Stimulated activated CD4-positive, alpha-beta T cell treated with anti-CD3 and anti-CD28 coated beads, Interleukin-15, amount 100 ng/mL, for 1 hour (primary cell): ENCODE measurements at places on chromosomes 2 and 18.

DNA sequence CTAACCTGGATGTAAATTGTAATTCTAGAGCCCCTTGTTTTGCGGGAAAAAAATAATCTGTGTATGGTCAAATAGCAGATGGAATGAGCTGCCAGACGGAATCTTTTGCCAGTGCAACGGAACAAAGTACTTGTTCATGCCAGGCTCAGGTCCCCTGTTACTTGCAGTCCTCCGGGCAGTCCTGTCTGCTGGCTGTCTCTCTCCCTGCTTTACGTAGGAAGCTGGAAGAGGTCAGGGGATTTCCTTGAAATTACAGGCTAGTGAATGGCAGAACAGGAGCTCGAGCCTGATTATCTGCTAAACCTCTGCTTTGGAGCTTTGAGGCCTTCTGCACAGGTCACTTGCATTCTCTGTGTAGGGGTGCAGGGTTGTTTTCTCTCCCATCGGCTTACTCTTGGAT, 54.8 kb downstream of the LRRFIP1 start:
- no peak for DNase-seq

- DNase-seq, result no peak
These were observed 88.0 kb downstream of the ITGB1BP1 start for GRCh38 chr2:9335322-9335832.

DNA sequence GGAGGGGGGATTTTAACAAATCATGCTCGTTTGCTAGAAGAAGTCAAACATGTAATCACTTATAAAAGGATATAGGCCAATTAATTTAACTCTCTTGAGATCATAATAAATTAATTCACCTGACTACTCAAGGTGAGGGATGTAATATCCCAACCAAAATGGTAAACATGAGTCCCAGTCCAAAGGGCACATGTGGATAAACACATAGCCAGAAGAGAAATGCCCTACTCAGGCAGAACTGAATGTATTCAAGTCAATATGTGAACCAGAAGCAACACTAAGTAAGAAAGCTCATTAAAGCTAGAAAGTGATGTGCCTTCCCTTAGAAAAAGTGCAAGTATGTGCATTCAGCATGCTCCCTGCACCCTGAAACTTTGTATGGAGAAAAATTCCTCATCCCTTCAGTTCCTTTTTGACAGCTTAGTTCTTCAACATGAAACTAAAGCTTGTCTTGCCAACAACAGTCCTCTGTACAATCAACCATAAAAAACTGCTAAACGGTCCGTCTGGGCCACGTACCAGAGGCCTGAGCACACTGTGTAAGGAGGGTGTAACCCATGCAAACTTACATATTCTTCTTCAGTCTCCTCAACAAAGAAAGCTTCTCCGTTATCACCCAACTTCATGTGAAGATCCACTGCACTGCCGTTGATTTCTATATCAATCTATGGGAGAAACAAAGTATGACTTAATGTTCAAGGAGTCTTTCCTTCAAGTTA, 58.9 kb downstream of the LPIN2 start:
- no peak for DNase-seq

- no peak for DNase-seq
These were observed 182.4 kb downstream of the SUCLG1 start for GRCh38 chr2:84276590-84277255.

- DNase-seq, result no peak
These were observed 725 bp upstream of the ANKRD53 start for GRCh38 chr2:70977605-70978205.

- no peak for DNase-seq
These were observed 368.5 kb downstream of the ARHGAP15 start for GRCh38 chr2:143497726-143498125.

- DNase-seq, result no peak
These were observed 71.5 kb upstream of the HNMT start for GRCh38 chr2:137892739-137893138.

DNA sequence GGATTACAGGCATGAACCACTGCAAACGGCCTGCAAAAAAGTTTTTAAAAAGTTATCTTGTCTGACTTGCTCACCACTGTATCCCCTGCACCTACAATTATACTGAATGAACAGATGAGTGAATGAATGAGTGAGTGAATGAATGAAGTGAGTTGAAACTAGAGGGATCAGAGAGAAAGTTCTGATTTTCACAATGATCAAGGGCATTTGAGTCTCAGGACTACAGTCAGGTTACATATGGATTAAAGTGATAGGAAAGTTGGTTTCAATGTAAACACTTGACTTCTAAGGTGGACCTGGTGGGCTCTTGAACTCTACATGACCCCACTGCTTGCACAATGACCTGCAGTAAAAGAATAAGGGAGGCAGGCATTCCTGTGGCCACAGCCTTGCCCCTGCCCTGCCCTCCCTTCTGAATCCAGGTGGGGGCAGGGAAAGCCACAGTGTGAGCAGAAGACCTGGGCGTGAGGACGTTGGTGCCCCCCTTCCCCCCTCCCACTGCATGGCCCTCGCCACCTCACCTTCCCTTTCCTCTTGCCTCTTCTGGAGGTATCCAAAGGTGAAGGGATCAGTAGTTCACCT, 10.7 kb downstream of the C2orf80 start:
- DNase-seq, result no peak

- DNase-seq, result no peak
These were observed 782.3 kb downstream of the LRP1B start for GRCh38 chr2:141348481-141348880.

DNA sequence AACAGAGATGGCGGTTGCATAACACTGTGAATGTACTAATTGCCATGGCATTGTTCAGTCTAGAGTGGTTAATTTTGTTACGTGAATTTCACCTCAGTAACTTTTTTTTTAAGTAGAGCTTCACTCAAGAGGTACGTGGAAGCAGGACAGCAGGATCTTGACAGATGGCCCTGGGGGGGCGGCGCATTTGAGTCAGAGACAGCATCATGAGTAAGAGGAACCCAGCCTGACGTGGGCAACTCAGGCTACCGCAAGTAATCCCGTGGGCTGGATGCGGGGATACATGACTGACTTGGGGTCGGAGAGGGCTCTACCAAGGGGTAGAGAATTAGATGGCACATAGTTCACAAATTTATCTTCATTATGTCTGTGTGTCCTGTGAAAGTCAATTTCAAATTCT, 38.1 kb upstream of the DAPL1 start:
- no peak for DNase-seq

GRCh38 chr2:27954771-27955383, 64.3 kb downstream of the BABAM2 start:
- no peak for DNase-seq

GRCh38 chr2:208000701-208001395, 24.5 kb downstream of the PLEKHM3 start:
- no peak for DNase-seq

DNA sequence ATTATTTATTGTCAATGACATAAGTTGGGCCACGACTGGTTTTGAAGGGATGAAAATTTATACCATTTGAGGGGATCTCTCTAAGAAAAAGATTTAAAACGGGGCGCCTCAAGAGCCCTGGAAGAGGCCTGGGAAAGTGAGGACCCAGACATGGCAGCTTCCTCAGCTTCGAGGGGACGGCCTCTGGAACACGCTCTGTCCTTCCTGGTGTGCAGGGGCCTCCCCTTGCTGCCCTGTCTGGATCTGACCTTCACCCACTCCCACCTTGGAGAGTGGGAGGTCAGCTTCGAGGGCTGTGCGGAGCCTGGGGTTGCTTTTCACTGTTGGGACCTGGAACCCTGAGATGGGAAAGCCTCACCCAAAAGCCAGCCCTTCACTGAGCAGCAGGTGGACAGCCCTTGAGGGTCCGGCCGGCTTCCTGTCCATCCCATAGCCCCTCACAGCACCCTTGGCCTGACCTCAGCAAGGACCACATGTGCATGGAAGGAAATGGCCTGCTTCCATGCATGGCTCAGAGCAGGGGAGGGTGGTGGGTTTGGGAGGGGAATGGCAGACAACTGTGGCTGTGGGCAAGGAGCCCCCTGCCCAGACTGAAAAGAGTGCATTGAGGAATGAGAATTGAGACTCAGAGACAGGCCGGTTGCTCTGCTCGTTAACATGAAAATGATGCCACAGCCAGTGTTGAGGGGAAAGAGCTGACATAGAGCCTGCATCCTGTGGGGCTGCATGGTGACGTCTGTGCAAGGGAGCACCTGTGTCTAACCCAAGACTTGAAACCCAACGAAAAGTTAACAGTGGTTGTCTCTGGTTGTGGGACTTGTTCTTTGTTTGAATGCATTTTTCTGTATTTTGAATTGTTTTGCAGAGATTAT, 16.3 kb downstream of the FBLN7 start:
- DNase-seq, result no peak

GRCh38 chr2:37405781-37406180, 61.4 kb downstream of the QPCT start:
- DNase-seq, result no peak

DNA sequence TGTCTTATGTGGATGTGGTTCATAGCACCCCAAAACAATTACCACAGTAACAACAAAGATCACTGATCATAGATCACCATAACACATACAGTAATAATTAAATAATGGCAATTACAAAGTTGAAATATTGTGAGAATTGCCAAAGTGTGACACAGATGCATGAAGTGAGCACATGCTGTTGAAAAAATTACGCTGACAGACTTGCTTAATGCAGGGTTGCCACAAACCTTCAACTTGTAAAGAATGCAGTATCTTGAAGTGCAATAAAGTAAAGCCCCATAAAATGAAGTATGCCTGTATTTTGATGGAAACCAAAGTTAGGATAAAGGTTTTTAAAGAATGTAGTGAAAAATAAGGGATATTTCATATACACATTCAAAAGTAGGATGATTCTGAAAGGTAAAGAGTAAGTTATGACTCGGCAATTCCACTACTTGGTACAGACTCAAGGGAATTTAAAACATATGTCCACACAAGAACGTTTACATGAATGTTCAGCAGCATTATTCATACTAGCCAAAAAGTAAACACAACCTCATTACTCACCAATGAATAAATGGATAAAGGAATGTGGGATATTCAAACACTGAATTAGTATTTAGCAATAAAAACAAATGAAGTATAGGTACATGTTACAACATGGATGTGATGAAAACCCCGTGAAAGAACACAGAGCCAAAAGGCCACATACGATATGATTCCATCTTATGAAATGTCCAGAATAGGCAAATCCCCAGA, 61.6 kb downstream of the SCN9A start:
- no peak for DNase-seq

DNA sequence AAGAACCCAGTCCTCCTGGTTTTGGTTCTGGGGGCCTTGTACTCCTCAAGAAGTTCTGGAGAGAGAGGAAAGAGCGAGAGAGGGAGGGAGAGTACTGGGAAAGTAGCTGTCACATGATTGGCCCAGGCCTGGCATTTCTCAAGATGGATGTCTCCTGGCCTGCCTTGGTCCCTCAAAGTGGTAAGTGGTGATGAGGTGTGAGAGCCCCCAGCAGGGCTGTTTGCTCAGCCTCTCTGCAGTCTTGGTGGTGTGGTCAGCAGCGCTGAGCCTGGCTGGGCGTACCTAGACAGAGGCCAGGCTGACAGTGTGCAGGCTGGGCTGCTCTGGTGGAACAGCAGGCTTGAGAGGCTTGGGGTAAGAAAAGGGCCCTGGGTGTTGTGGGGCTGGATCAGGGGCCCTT, 2.5 kb downstream of the SPEG start:
- no peak for DNase-seq

DNA sequence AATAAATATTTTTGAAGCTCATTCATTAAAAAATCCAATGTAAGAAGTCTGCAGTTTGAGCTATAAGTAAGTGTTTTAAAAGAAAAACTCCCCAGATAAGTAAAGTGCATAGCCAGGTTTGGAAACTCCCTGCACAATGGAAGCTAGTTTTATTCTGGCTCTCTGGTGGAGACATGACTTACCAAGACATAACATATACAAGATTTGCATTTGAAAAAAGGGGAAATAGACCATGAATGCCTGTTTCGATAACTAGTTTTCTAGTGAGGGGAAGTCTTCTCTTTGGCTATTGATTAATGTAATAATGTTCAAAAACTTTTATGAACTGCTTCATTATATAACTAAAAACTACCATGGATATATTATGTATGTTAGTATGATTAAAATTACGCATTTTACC, 435.2 kb downstream of the ARHGAP15 start:
- no peak for DNase-seq

DNA sequence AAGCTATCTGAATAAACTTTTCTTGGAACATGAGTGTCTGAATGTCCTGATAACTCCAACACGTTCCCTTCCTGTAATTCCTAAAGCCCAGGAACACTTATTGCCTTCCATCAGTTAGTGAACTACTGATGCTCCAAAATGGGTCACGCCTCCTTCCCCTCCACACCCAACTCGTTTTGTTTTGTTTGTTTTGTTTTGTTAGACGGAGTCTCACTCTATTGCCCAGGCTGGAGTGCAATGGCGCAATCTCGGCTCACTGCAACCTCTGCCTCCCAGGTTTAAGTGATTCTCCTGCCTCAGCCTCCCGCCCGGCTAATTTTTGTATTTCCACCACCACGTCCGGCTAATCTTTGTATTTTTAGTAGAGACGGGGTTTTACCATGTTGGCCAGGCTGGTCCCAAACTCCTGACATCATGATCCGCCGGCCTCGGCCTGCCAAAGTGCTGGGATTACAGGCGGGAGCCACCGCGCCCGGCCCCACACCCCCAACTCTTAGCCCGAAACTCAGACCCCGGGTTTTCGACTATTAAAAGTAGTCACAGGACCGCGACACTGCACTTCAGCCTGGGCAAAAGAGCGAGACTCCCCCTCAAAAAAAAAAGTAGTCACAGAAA, 774 bp downstream of the IER3IP1 start:
- DNase-seq, result no peak

GRCh38 chr2:240368781-240369331, 66.6 kb upstream of the GPC1 start:
- no peak for DNase-seq

DNA sequence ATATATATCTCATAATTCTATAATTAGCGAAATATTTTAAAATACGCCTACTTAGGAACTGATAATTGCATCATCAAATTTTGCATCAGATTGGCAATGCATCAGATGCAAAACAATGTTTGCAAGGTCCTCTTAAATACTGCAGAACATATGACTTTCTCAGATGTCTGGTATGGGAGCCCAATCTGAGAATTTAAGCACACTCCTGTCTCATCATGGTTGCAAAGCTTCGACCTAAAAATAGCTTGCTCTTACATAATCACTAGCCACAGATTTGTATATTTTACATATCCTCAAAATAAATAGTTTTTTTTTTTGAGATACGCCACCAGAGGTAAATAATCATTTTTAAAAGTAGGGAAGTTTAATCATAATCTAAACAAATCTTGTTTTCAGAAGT, 123.2 kb downstream of the CABYR start:
- DNase-seq, result no peak

GRCh38 chr2:219490600-219491130, 8.0 kb upstream of the GMPPA start:
- no peak for DNase-seq
